ENCODE measurements at places on chromosomes 7 and 10.

DNA sequence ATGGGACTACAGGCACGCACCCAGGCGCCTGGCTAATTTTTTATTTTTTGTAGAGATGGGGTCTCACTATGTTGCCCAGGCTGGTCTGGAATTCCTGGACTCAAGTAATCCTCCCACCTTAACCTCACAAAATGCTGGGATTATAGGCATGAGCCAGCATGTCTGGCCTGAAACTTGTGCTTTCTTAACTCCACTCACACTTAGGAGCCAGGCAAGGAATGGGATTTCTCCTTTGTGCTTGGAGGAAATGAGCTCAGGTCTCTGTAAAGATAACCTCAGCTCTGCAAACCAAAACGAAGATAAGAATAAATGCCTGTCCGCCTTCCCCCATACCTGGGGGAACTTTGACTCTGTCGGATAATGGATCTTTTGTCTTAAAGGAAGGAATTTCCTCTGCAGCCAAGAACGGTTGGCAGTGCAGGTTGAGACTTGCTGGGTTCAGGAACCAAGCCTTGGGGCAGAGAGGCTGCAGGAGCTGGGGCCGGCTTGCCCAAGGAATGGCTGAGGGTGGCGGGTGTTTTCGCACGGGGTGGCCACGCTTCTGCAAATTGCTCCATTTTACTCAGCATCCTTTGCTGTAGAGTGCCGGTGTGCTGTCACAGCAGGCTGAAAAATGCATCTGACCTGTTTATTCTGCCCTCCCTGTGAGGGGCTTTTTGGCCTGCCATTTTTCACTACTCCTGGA, 174.2 kb downstream of the KIAA1217 start:
- DNase-seq = no peak

DNA sequence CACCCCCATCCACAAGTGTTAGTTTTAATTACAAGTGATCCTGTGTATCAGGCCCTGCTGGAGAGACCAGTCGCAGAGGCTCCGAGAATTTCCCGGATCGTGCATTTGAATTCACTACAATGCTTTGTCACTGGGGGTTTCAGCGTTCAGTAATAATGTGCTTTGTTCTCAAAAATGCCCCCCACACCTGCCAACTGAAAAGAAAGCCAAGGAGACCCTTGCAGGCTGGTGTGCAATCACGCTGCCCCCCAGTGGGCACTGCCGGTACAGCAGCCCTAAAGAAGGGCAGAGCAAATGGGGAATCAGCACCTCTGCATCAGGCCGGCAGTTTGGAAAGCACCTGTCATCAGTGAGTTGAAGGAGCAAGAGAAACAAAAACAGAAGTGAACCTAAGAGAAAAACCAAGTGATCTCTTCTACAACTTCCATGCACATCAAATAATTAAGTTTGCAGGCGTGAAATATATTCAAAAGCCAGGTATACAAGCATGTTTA, 177.6 kb downstream of the PARD3 start:
- DNase-seq = peak; percentile 41

- DNase-seq = no peak
Observed at GRCh38 chr10:35635576-35635975, 6.5 kb downstream of the FZD8 start.

DNA sequence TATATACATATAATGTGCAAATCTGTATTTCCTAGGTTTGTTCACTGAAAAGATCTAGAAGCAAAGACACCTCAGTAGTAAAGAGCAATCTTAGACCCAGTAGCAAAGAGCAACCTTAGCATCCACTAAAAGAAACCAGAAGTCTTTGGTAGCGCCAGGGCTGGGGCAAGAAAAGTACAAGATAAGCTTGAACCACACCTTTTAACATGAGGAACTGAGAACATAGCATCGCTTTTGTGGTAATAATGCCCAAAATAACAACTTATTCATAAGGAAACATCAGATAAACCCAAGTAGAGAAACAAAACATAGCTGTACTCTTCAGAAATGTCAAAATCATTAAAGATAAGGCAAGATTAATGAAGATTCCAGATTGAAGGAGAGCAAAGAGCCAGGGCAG, 173.4 kb downstream of the IMMP2L start:
- no peak for DNase-seq

DNA sequence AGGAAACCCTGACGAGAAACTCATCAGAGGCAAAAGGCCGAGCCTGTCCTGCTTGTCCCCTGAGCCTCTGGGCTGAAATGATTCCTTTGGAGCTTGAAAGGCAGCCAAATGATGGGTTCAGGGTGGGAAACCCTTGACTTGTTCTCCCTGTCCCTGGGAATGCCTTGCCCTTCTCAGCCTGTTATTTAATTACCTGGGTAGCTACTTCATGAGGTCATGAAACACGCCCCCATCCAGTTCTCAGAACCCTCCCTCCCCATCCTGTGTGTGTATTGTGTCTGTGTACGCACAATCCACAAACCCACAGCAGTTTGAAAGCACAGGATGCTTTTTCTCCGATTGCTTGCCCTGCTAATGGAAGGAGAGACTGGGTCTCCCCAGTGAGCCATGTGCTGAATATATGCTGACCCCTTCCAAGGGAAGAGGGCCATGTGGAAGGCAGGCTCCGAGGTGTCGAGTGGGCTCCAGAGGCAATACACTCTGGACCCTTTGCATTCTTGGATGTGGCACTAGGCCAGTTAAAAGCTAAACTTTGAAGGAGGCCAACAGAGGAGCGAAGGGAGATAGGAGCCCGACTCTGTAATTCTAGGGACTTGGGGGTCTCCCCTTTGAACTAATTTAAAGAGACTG, 10.6 kb downstream of the DUSP5 start:
- DNase-seq = no peak

Data from stimulated activated CD8-positive, alpha-beta memory T cell treated with anti-CD3 and anti-CD28 coated beads, Interleukin-15, amount 100 ng/mL, for 1 hour (primary cell).